ENCODE measurements at places on chromosomes 2 and 18.

GRCh38 chr2:157900203-157900602 lies 24.1 kb upstream of the ACVR1 start:
- DNase-seq = no peak

GRCh38 chr18:9862686-9863085 lies 23.1 kb upstream of the TXNDC2 start:
- no peak for DNase-seq

- peak; percentile 99 for DNase-seq
Measured at GRCh38 chr2:20650877-20651730, at the start of gene HS1BP3. Gene HS1BP3, minus strand, starts transcription at chr2:20651098. Its CDS starts 35 bp downstream, at chr2:20651063.

DNA sequence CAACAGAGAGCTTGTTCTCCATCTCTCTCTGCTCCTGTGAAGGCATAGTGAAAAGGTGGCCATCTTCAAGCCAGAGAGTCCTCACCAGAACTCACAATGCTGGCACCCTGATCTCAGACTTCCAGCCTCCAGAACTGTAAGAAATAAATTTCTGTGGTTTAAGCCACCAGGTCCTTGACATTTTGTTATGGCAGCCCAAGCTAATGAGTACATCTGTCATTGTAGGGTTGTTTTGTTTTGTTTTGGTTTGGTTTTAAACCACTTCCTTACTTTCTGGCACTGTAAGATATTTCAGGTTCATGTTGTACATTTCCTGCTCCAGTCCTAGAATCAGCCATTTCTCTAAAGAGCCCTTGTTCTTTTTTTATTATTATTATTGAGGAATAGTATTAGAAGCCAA lies 171.2 kb downstream of the CPS1 start:
- no peak for DNase-seq

- no peak for DNase-seq
Measured at GRCh38 chr2:237482485-237482884, 4.6 kb upstream of the MLPH start.

GRCh38 chr18:8765783-8766463 lies 60.6 kb downstream of the MTCL1 start:
- DNase-seq = no peak

GRCh38 chr2:180559771-180560170 lies 420.6 kb upstream of the UBE2E3 start:
- DNase-seq = no peak

DNA sequence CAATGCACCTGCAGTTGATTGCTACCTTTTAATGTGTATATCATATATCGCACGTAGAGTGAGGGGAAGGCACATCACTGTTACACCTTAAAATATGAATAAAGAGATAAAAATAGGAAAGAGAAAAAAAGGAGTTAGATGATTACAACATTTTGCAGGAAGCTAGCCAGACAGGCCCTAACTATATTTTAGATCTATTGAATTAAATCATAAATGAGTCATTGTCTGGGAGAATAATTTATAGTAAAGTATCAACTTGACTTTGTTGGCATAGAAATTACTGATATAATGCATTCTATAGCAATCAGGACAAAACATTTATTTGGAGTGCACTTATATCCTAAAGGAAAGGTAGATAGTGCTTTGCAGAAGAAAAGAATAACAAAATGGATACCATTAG lies 384.9 kb upstream of the NXPH2 start:
- DNase-seq = no peak

DNA sequence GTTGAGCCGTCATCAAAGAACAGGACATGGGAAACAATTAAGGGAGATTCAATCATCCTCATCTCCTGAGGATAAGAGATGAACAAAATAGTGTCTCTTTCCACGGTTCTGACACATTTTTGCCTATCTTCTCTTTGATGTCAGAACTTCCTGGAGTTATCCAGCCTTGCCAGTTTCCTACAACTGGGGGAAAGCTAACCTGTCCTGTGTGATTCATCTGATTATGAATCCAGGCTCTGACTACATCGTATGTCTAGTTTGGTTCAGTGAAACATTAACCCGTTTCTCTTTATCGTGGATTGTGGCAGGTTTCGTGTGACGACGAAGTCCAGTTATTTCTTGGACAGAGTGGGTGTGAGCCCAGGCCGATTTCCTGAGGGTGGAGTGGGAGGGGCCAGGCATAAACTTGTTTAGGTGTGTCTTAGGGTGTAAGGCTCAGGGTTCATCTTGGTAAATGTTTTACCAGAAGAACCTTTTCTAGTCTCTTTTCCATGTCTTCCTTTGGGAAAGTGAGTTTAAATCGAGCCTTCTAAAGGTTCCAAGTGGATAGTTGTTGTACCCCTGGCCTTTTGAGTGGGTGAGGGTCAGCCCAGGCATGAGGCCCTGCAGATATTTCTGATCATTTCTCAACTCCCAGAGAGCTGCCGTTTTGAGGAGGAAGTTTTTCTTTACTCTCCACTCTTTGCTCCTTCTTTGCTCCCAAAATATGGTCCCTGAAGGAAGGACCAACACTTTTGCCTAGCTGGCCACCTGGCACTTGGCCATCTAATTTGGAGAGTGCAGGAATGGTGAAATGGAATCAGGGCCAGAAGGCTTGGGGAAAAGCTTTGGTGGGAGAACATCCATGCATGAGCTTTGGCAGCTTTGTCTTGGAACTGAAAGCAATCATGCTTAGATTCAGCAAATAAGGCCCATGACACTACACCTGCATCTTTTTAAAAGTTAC lies 50.4 kb upstream of the FZD5 start:
- DNase-seq = no peak

DNA sequence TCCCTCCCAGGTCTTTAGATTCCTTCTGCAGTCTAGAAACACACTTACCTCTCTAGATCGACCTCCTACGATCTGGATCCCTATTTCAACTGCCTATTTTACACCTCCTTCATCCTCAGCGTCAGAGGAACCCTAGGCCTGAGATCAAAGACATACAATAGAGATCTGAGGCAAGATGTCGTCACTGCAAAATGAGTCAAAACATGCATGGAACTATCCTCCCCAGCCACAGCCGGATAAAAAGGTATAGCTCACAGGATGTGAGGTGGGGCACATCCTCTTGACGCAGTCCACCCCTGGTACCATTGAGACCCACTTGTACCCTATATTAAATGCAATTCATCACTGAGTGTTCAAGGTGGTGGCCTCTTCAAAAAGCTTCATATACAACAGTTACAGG lies 63.7 kb upstream of the DNAJC10 start:
- DNase-seq = no peak

DNA sequence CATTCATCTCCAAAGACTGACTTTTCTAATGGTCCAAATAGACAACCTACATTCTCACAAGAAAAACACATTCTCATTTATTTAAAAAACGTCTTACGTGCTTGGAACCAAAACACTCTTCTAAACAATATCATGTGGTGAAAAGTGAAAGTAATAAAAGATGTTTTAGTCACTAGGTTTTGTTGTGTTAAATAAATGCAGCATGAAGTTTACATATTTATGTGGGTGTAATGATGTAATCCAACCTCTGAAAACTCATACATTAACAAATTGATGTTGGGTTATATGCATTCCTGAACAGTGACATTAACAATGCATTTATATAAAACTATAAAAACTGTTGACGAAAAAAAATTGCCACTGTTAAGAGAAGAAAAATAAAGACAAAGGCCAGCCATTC lies 55.1 kb upstream of the ACVR2A start:
- no peak for DNase-seq

- no peak for DNase-seq
Measured at GRCh38 chr2:209721497-209721896, 50.1 kb upstream of the UNC80 start.
